ENCODE measurements at places on chromosomes 5 and 9.

- no peak for DNase-seq
Measured at GRCh38 chr5:108459769-108460168, 77.9 kb upstream of the FBXL17 start.

GRCh38 chr5:976849-977751, 31.5 kb upstream of the NKD2 start:
- no peak for DNase-seq

DNA sequence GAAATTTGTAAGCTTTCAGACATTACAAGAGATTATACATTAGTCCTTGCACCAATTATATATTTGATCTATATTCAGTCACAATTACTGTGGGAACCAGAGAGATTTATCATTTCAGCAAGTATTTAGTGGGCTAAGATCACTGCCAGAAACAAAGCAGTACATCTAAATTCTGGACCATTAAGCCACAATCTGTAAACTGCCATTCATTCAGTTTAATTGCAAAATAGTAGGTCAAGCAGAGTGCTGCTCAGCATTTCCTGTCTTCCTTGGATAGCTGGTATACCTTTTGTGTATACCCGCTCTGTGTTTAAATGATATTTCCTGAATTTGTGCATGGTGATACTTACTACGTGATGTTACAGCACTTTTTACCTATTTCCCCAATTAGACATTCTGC, 42.6 kb downstream of the CDH10 start:
- DNase-seq, result no peak

DNA sequence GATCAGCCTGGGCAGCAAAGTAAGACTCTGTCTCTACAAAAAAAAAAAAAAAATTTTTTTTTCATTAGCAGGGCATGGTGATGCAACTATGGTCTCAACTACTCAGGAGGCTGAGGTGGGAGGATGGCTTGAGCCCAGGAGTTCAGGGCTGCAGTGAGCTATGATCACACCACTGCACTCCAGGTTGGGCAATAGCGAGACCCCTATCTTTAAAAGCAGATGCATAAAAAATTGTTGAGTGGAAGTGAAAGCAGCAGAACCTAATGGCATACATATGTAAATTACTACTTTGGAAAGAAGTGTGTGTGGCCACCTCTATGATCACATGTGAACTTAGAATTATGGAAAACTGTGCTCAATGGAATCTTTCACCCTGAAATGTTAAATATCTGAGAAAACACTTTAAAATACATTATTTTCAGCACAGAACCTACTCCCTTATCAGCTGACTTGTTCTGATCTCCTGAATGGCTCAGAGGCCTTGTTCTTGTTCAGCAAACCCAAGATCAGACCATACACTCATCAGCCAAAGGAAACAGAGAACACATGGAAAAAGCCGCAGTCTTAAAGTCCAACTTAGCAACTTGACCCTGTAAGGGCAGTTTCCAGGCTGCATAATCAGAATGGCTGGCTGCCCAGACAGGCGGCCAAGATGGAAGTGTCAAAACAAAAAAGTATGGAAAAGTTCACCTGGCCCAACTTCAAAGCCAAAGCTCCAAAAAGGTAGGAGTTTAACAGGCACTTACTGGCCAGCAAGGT, 56.5 kb downstream of the SIL1 start:
- DNase-seq, result peak; percentile 91

GRCh38 chr5:5979761-5980537, 398.4 kb downstream of the MED10 start:
- DNase-seq, result no peak

Data from astrocyte of the spinal cord (primary cell).